ENCODE measurements at places on chromosomes 16 and 17.

DNA sequence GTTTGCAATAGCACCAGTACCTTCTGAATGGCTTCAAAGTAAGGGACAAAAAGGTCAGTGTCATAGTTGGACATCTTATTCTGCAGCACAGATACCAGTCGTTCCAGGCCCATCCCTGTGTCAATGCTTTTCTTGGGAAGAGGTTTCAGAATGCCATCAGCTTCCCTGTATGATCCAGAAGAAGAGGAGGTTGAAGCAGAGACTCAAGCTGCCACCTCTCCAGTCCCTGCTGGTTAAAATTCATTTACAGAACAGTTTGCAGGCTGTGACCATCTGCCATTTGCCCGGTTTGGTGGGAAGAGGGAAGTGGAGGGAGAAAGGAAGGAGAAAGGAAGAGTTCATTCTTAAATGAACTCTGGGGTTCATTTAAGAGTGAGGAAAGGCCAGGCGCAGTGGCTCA, 18.4 kb upstream of the EXOSC6 start:
- no peak for DNase-seq

GRCh38 chr16:87740909-87741424, 24.8 kb downstream of the KLHDC4 start:
- DNase-seq, result no peak

DNA sequence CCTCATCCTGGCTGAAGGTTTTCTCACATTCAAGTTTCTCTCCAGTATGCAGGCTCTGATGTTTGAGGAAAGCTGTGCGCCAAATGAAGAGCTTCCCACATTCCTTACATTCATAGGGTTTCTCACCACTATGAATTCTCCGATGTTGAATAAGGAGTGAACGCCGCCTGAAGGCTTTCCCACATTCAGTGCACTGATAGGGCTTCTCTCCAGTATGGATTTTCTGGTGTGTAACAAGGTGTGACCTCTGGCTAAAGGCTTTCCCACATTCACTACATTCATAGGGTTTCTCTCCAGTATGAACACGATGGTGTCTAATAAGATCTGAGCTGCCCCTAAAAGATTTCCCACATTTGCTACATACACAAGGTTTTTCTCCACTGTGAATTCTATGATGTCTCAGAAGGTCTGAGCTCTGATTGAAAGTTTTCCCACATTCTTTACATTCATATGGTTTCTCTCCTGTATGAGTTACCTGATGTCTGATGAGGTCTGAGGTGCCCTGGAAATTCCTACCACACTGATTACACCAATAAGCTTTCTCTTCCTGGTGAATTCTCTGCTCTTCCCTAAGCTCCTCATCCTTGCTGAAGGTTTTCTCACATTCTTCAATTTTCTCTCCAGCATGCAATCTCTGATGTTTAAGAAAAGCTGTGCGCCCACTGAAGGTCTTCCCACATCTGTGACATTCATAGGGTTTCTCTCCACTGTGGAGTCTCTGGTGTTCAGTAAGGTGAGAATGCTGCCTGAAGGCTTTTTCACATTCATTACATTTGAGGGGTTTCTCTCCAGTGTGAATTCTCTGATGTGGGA, 8.9 kb downstream of the ZNF594 start:
- DNase-seq, result no peak

- DNase-seq, result no peak
Measured at GRCh38 chr17:11736613-11737312, 138.5 kb downstream of the DNAH9 start.

- DNase-seq, result peak; percentile 16
Measured at GRCh38 chr17:1764284-1764683, 2.4 kb downstream of the SERPINF1 start.

DNA sequence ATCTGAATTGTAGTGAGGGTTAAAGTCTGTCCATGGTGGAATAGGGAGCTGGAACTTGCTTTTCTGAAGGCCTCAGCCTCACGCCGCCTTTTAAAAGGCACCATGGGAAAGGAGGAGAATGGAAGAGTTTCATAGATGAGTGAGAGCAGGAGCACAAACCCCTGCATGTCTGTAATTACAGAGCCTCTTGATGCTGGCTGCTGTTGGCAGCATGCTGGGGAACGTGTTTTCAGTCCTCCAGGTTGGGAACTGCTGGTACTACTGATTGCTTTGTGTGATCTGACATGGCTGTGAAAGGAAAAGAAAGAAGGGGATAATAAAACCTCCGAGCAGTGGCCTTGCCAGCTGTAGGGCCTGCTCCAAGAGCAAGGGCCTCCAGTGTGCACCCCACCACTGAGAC, 16.8 kb upstream of the DYNLL2 start:
- DNase-seq, result no peak

- DNase-seq, result no peak
Measured at GRCh38 chr17:66392783-66393437, 90.5 kb downstream of the PRKCA start.

GRCh38 chr17:17088086-17088485, 45.8 kb downstream of the MPRIP start:
- no peak for DNase-seq

- peak; percentile 2 for DNase-seq
Measured at GRCh38 chr17:59332749-59333377, 1.4 kb downstream of the YPEL2 start.

GRCh38 chr17:17309356-17309755, 6.2 kb downstream of the NT5M start:
- no peak for DNase-seq

GRCh38 chr17:75535119-75535537, 9.6 kb downstream of the LLGL2 start:
- peak; percentile 16 for DNase-seq

DNA sequence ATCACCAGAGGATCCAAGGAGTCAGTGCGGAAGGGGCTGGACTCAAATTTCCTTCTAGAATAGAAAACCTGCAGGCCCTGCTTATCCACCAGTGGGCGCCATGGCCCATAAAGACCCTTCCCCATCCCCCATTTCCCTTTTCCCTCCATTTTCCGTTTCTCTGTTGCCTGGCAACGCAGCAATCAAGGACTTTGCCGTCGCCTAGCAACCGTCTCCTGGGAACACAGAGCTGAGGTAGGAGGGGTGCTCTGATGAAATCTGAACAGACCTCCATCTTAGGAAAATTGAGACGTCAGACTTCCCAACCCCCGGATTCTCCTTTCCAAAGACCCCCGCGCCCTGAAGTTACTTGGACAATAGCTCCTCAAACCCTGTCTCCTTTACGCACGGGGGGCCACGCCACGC, 5.7 kb downstream of the DLG4 start:
- peak; percentile 41 for DNase-seq

DNA sequence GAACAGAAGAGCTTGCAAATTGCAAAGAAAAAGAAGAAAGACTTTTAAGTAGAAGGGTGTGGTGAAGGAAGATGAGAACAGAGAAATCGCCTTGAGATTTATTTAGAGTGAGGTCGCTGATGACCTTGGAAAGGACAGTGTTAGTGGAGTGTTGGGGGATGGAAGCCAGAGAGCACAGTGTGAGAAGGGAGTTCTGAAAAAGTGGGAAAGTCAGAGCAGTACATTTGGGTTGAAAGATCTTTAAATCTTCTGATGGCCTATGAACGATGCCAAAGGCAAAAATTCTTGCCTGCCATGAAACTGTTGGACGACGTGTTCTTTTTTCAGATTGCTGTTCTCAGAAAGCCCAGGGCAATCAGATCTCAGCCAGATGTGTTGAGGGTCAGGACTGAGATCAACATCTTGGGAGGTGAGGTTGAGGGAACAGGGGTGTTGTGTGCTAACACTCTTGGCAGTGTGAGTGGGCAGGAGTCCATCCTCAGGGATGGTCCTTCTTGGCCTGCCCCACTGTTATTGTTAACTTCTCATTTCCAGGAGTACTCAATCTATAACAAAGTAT, 330.1 kb downstream of the MAP2K6 start:
- no peak for DNase-seq

DNA sequence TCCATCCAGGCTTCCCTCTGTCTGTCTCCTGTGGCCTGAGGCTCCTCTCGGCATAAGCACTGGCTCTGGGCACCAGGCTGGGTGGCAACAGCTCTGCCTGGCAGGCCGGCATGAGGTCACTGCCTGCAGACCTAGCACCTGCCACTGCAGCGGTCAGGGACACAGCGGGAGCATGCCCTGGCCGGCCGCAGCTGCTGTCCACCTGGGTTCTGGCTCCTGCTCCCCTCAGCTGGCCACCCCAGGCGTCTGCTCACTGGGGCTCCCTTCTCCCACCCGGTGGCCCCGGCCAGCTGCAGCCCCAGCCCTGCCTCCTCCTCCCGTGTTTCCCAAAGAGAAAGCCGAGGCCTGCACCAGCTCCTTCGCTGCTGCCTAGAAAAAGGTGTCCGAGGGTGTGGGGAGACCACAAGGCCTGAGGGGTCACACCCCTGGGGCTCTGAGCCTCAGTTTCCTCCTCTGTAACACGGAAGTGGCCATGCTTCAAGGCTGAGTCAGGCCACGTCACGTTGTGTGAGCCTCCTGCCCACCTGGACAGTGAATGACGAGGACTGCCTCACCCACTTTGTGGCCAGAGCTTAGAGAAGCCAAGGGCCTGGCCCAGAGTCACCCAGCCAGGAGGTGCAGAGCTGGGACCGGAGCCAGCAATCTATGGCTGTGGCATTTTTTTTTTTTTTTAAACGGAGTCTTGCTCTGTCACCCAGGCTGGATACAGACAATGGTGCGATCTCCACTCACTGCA, 6.7 kb downstream of the NTHL1 start:
- no peak for DNase-seq

All from activated T-helper 9 cell treated with anti-CD3 and anti-CD28 coated beads, Interleukin-2, amount 50 U/mL, for 16 hours (primary cell).